ENCODE measurements at places on chromosomes 5 and 9. TPM values are rescaled to one million over a fixed set of nuclear protein-coding genes. Genes with fewer than 3 reads are reported as not detected.

DNA sequence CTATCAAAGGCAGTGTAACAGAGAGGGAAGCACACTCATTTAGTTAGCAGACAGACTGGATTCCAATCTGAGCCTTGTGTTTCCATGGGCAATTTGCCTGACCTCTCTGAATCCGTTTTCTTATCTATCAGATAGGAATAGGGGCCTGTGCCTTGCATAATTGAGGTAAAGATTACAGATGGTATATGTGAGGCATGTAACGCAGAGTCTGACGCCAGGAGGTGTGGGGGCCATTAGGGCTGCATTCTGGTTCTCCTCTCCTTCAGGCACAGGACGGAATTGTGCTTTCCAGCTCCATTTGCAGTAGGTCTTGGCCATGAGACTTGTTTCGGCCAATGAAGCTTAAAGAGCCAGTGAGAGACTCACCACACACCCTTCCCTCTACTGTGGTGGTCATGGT, 97.6 kb downstream of the FRMD3 start:
- no peak overlapping the region for H3K4me3 ChIP-seq
- no peaks in the 10 kb centered on the region for H3K27me3 ChIP-seq
- no peak overlapping the region for H3K27ac ChIP-seq
- H3K36me3 ChIP-seq, result no peaks in the 10 kb centered on the region
- DNase-seq, result no peak

DNA sequence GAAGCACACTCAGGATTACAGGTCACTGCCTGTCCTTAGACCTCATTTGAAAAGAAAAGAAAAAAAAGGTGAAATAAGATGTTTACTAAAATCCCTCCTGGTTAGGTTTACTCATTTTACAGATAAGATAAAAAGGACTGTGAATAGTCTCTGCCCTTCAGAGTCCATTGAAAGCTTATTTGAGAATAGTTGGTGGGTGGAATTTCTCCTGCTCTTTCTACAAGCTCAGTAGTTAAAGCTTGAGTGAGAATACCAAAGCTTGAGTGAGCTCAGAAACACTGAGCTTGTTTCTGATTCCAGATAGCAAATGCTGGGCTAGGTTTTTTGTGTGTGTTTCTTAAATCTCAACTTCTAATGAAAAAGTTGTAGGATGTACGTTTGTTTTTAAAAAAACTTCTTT, 106.7 kb downstream of the SLF1 start:
- H3K36me3 ChIP-seq, result no peaks in the 10 kb centered on the region
- DNase-seq, result no peak
- no peak overlapping the region for H3K27ac ChIP-seq
- no peaks in the 10 kb centered on the region for H3K4me1 ChIP-seq

DNA sequence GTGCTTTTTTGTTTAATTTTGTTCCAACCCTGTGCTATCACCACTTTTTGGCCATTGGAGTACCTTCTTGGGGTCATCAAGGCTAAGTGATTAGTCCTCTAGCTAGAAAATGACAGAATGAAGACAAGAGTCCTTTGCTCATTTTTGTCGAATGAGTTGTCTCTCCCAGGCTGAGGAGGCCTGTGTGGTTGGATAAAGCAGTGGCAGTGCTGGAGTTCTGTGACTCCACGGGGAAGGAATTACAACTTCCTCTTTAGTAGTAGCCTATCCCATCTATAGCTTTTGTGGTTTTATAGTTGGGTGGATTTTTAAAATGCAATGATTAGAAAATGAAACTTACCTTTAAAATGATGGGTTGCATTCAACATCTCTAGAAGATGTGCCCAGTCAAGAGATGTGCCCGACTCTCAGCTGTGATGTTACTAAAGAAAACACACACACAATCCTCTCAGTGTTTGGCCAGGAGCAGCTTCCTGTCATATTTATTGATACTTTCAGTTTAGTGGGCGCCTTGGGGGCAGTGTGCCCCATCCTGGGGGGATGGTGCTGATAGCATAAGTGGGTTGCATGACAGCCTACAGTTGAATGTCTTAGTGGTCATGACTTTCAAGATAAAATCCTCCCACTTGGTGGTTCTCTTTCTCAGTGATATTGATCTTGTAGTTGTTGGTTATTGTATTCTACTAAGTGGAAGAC, 11.9 kb downstream of the OTULINL start:
- no peak overlapping the region for H3K27ac ChIP-seq
- no peaks in the 10 kb centered on the region for H3K36me3 ChIP-seq
- no peaks in the 10 kb centered on the region for H3K27me3 ChIP-seq
- no peaks in the 10 kb centered on the region for H3K4me1 ChIP-seq
- no peak overlapping the region for H3K4me3 ChIP-seq
- no peak for DNase-seq

DNA sequence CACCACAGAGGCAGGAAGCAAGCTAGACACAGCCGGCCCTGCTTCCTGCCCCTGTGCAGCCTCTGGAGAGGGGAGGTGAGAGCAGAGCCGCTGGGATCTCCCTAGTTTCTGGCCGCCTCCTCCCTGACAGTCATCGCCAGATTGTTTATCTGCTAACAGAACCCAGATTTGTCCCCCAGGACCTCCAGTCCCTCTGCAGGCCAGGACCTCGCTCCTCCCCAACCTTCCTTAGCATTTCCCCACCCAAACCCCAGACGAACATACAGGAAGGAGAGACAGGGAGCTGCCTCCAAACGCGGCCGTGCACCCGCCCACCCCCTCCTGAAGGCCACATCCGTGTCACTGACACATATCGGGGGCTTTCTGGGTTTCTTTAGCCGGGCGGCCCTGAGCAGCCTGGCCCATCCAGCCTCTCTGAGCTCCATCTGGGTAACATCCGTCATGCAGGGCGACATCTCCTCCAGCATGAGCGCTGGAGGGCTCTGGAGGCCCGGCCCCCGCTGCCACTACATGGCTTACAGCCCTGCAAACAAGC, 47.5 kb downstream of the DBH start:
- DNase-seq, result no peak
- H3K4me1 ChIP-seq, result peaks cover 5% of the 10 kb centered on the region
- H3K4me3 ChIP-seq, result no peak overlapping the region
- H3K27me3 ChIP-seq, result no peaks in the 10 kb centered on the region
- H3K27ac ChIP-seq, result peak overlapping the region; percentile 37
- no peaks in the 10 kb centered on the region for H3K36me3 ChIP-seq

- H3K4me1 ChIP-seq, result no peaks in the 10 kb centered on the region
- peak overlapping the region; percentile 77 for H3K27ac ChIP-seq
Observed at GRCh38 chr9:135241381-135242048, 154.0 kb downstream of the OLFM1 start.

GRCh38 chr5:74492230-74492629, 148.3 kb downstream of the ENC1 start:
- no peak overlapping the region for H3K4me3 ChIP-seq
- H3K36me3 ChIP-seq, result no peaks in the 10 kb centered on the region
- DNase-seq, result no peak

- no peaks in the 10 kb centered on the region for H3K27me3 ChIP-seq
- H3K36me3 ChIP-seq, result no peaks in the 10 kb centered on the region
- DNase-seq, result no peak
- H3K27ac ChIP-seq, result no peak overlapping the region
Observed at GRCh38 chr9:88174324-88174723, 36.0 kb upstream of the SPATA31C2 start.

DNA sequence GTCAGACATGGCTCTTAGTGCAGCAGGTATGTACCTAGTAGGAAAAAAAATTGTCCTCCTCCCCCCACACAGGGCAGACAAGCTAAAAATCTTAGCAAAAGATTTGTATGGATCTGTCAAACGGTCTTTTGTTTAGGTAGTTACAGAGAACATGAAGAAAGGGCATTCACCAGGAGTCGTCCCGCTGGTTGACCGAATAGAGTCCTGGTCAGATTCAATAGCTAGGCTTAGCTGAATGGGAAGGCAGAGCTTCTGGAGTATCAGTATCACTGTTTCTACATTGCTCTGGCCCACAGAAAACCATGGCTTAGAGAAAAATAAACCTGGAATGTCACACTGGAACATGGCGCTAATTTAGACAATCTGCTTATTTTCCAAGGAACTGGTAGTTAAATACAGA, 642.3 kb downstream of the PTPRD start:
- H3K27ac ChIP-seq, result no peak overlapping the region
- H3K4me1 ChIP-seq, result no peaks in the 10 kb centered on the region
- H3K4me3 ChIP-seq, result no peak overlapping the region

DNA sequence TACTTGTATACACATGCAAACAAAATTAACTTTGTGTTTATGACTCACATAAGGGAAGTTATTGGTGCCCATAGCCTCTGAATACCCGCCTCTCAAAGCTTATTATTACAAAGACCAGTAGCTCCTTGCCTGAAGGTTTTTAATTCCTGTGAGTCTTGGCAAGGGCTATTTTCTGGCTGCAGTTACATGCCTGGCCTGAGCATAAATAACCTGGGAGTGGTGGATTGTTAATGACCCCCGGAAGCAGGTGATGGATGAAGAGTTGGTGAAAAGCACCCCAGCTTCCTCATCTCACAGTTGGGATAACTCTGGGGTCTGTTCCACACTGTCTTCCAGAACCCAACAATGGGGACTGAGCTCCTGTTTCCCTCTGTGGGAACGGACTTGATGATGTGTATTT, 594.5 kb downstream of the PDE4D start:
- H3K27ac ChIP-seq, result peak overlapping the region; percentile 52
- no peak for DNase-seq
- no peak overlapping the region for H3K4me3 ChIP-seq
- H3K36me3 ChIP-seq, result no peaks in the 10 kb centered on the region
- no peaks in the 10 kb centered on the region for H3K27me3 ChIP-seq

DNA sequence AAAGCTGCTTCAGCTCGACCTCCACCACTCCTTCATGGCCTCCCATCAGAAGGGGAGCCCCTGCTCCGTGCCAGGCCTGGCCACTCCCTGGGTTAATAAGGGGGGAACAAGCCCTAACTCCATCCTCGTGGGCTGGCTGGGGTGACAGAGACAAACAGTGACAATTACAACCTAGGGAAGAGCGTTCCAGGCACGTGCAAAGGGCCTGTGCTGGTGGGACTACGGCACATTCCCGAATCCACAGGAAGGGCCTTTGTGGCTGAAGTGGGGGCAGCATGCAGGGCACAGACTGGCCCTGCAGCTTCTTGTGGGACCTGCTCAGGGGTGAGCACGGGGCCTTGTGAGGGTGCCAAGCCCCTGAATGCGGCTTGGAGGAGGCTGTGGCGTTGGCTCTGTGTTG, 157.4 kb downstream of the C9orf50 start:
- no peak for DNase-seq
- no peaks in the 10 kb centered on the region for H3K36me3 ChIP-seq
- H3K27me3 ChIP-seq, result no peaks in the 10 kb centered on the region
- H3K4me3 ChIP-seq, result no peak overlapping the region
- peak overlapping the region; percentile 95 for H3K27ac ChIP-seq

DNA sequence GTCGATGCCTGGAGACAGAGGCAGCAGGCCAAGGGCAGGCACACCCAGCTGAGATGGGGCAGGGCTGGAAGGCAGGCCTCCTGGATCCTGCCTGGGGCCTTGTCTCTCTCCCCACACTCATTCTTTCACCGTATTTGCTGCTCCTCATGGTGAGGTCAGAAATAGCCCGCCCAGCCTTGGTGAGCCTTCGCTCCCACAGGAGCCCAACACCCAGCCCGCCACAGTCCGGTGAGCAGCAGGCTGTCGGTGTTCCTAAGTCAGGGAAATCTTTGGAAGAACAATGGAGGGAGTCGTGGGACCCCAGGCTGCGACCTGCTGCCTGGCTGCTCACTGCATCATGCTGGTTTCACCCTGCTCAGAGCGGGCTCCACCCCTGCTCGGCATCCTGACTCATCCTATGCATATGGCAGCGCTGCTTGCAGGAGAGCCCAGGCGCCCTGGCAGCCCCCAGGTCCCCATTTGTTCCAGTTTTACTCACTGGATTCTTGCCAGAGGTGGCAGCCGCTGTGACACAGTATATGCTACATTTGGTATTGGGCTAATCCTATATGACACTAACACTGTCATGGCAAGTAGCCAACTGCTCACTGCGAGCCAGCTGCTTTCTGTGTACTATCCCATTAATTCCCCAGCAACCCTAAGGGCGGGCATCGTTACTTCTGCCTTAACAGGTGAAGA, 53.2 kb upstream of the NCS1 start:
- no peaks in the 10 kb centered on the region for H3K27me3 ChIP-seq
- no peaks in the 10 kb centered on the region for H3K36me3 ChIP-seq
- peaks cover 41% of the 10 kb centered on the region for H3K4me1 ChIP-seq
- H3K4me3 ChIP-seq, result no peak overlapping the region
- peak overlapping the region; percentile 21 for H3K27ac ChIP-seq
- no peak for DNase-seq

The GCNT1 gene
- total RNA-seq, result 10.0 TPM

The CDH18 gene
- not detected for total RNA-seq

The GPX3 gene
- 805 TPM for total RNA-seq

The EQTN gene
- 0.71 TPM for total RNA-seq

The IL3 gene
- total RNA-seq, result not detected

The RACK1 gene
- 2,209 TPM for total RNA-seq

The PPP1R26 gene
- total RNA-seq, result 12.7 TPM

The EEIG1 gene
- 22.7 TPM for total RNA-seq

The CDHR2 gene
- not detected for total RNA-seq

The FGF18 gene
- not detected for total RNA-seq

The PRDM9 gene
- not detected for total RNA-seq
